NCI-H2081 (cell line): ENCODE measurements at places on chromosomes 5 and 9.

GRCh38 chr5:109163336-109163735 lies 246.4 kb downstream of the PJA2 start:
- DNase-seq: no peak

DNA sequence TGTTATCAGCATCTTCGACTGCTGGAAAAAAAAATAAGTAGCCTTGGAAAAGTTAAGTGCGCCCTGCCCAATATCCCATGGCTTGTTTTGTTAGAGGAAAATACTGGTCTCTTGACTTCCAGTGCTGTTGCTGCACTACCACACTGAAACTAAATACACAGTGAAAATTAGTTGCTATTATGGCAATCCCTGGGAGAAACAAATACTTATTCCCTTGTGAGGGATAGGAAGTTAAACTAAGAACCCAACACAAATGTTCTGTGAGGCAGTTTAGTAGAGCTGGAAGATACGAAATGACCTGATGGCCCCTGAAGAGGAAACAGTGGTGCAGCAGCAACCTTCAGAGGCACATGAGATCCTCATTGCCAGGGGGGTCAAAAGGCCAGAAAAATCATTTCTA lies 164.0 kb downstream of the ARL15 start:
- DNase-seq: no peak

DNA sequence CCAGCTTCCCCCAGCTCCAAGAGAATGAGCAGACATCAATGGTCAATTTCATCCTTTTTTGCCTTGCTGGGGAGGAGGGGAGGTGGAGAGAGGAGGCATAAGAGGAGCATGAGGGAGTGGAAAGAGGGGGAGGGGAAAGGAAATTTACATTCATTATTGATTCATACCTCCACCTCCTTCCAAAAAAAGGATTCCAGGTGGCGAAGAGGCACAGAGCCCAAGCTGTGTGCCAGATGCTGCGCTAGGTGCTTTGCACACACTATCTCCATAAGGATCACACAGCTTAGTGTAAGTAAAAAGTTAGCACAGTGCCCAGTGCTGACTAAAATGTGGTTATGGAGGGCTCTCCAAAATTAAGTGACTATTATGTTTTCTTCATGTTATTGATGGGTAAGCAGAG lies 11.0 kb downstream of the ASTN2 start:
- DNase-seq: no peak

GRCh38 chr5:173624282-173624681 lies 7.8 kb upstream of the BOD1 start:
- no peak for DNase-seq

DNA sequence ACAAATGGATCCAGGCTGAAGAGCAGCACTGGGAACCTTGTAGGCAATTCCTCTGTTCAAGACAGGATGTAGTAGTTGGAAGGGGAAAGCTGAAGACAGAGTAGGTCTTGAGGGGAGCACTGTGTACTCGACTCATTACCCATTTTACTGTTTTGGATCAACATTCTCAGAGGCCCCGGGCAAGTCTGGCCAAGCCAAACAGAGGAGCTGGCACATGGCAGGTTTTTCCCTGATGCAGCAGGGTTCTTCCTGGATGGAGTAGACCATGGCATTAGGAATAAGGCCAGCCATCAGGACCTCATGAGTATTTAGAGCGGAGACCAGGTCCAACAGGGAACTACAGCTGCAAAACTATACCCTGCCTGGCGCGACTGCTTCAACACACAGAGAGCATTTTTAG lies 4.4 kb downstream of the SVEP1 start:
- DNase-seq: no peak

DNA sequence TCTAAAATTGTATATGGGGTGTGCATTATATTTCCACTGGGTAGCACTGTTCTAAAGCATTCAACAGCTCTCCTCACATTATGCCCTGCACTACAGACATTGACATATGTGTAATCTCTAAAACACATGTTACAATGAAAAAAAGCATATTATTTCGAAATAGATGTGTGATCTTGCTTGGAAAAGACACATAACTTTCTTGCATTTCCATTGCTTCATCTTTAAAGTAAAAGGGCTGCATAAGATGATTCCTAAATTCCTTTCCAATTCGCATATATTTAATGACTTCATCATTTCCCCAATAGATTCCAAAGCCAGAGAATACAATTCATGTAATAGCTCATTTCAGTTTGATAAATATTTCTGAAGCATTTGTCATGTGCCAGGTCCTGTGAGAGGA lies 566.9 kb downstream of the PDE4D start:
- DNase-seq: no peak

- no peak for DNase-seq
These were observed 600 bp downstream of the ENC1 start for GRCh38 chr5:74639807-74640449.

DNA sequence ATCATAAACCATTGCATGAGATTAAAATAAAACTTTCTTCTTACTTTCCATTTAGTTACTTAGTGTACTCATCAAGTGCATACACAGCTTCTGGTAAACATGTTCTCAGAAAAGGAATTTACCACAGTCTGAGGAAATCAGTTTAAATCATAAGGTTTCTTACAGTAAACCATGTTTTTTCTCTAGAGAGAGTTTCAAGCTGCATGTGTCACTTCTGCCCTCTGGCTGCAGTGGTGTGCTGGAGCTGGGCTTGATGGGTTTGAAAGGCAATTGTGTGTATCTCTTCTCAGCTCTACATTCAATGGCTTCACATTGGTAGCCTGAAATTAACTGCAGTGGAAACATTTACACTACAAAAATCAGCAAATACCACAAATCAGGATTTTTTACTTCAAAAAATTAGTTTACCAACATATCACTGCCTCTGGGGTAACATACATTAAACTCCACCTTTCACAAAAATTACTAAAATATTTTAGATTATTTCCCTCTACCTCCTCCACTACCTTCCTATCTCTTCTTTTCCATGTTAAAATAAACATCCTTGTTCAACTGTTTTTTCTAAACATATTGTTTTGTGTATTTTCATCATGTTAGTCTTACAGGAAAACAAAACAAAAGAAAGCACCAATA lies 414.3 kb downstream of the ANXA1 start:
- peak; percentile 31 for DNase-seq

GRCh38 chr9:123450098-123450770 lies 94.2 kb downstream of the CRB2 start:
- DNase-seq: no peak

DNA sequence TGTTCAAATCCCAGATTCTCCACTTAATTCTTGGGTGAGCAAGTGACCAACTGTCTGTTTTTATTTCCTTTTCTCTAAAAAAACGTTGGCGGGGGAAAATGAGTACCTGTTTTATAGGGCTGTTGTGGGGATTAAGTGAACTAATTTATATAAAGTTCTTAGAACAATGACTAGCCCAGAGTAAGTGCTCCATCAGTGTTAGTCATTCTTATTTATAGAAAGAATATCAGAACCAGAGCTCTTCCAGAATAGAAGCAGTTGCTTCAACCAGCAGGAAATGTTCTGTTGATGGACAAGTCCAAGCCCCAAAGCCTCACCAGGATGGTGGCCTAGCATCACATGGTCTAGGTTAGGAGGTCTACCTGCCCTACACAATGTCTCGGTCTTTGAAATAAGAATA lies 379.2 kb downstream of the ACTL7B start:
- DNase-seq: no peak

DNA sequence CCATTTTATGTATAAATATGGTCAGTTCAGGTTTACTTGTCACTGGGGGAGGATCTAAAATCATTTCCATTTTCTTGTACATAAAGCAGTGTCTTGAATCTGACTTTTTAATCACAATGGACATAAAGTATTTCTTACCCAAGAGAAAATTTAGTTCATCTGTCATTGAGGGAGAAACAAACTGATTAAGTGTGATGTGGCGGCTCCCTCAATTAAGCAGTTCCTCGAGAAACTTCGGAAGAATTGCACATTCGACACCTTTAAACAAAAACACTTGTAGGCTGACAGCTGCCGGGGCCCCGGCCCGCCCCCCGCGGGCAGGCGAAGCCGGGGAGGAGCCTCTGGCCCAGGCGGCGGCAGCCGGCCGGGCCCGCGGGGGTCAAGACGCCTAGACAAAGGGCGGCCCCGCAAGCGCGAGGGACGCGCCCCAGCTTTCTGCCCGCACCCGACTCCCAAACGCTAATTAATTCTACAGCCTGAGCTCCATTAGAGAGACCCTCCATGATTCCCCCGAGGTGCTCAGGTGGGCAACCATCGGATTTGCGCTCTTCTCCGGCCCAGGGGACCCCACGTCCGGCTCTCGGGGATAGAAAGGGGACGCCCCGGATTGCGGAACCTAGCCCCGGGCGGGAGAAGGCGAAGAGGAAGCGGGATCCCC lies 750 bp downstream of the TRIM36 start:
- DNase-seq: peak; percentile 42

- peak; percentile 73 for DNase-seq
These were observed 3.2 kb upstream of the BAAT start for GRCh38 chr9:101387871-101388506.

DNA sequence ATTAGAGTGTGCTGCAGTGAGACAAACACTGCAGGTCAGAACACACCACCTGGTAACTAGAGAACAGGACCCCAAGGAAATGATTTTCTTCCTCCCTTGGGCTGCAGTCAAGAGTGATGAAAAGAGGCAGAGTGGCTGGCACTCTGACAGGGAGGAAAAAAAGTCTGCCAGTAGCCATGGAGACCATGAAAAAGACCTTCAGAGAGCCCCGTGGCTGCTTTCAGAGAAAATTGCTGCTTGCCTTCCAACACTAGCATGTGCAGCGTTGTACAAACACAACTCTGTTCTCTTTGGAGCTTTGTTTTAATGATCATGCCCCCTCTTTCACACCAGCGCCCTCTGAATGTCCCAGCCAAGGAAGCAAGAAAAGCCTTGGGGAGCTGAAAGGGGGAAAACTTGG lies 68.8 kb downstream of the ANKRD55 start:
- DNase-seq: peak; percentile 32

GRCh38 chr9:673966-674526 lies 167.5 kb upstream of the DMRT1 start:
- DNase-seq: no peak

GRCh38 chr5:168600409-168600808 lies 21.2 kb upstream of the PANK3 start:
- DNase-seq: no peak

GRCh38 chr9:118446943-118447639 lies 742.9 kb downstream of the TLR4 start:
- peak; percentile 39 for DNase-seq

GRCh38 chr5:74374656-74375055 lies 265.9 kb downstream of the ENC1 start:
- no peak for DNase-seq

- DNase-seq: no peak
These were observed 105.8 kb downstream of the GABBR2 start for GRCh38 chr9:98602839-98603500.

DNA sequence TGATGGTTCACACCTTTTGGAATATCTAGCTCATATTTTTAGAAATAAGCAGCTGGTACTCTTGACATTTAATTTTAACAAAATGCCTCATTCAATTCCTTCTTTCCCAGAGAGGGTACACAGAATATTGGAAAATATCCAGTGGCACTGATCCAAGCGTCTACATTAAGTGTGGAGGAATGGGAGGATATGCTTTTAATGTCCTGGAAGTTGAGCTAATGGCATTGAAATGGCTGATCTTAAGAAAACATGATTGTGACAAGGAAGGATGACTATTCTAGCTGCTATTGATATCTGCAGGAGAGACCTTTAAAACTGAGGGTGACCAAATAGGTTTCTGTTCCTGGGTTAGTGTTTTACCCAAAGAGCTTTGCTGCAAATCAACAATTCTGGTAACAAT lies 30.0 kb downstream of the ZNF366 start:
- no peak for DNase-seq

- no peak for DNase-seq
These were observed 39.8 kb downstream of the NEK6 start for GRCh38 chr9:124297551-124297901.

- no peak for DNase-seq
These were observed 3.3 kb downstream of the CYFIP2 start for GRCh38 chr5:157269165-157269671.

DNA sequence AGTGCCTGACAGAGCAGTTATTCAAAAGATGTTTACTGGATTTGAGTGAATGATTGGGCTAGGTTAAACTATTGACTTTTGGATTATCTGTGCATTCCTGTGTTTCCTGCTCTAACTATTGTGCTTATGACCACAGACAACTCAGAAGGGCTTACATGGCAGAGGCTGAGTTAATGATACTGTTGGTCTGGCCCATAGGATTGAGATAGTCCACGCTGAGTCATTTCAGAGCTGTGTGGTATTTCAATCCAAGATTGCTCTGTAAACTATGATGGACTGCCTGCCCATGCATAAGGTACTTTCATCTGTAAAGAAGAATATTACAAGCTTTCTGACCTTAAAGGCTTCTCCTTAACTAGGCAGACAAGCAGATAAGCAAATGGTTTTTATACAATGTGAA lies 49.1 kb upstream of the SLIT3 start:
- DNase-seq: no peak

DNA sequence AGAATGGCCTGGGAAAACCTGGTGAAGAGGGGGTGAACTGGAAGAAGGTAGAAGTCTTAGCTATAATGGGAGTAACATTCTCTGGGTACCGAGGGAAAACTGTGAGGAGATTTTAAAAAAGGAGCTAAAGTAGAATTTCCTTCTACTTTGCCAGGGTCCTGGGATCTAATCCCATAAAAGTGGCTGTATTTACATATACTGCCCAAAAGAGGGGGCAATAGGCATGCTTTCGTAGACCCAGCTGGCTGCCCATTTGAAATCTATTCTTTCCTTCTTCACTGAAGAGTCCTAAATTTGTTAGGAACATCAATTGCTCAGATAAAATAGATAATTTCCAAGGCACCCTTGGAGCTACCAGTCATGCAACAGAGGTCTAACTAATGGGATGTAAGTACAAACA lies 159.2 kb downstream of the CDC42SE2 start:
- DNase-seq: peak; percentile 0

DNA sequence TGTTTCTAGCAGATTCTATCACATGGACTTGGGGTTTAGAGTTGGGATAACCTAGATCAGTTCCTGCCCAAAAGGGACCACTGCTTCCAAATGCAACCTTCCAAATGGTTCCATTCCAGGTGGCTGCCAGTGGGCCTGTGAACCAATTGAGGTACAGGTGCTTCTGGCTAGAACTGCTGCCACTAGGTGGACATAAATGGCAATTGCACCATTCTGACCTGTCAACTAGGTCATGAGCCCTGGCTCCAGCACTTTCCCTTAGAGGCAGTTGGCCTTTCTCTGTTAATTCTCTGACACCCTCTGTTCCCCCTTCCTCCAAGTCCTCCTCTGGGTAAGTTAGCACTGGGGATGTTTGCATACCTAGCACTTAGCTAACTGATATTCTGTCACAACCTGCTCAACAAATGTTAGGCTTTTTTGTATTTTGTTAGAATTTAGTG lies 16.6 kb upstream of the HEMGN start:
- DNase-seq: peak; percentile 51

- no peak for DNase-seq
These were observed 68.6 kb upstream of the TBCA start for GRCh38 chr5:77844623-77845323.
